ENCODE measurements at places on chromosomes 3 and 15. TPM values are rescaled to one million over a fixed set of nuclear protein-coding genes. Genes with fewer than 3 reads are reported as not detected.

The CPOX gene
- 5.8 TPM for polyA plus RNA-seq

The ZNF501 gene
- 1.4 TPM for polyA plus RNA-seq

The C3orf22 gene
- not detected for polyA plus RNA-seq

The LAMB2 gene
- polyA plus RNA-seq, result 123 TPM

The PAK6 gene
- 1.1 TPM for polyA plus RNA-seq

The PCYT1A gene
- 28.4 TPM for polyA plus RNA-seq

The FBXL2 gene
- polyA plus RNA-seq, result 0.31 TPM

The TMEM158 gene
- 15.7 TPM for polyA plus RNA-seq

The GOLGA8R gene
- polyA plus RNA-seq, result 0.62 TPM

The CHRNA7 gene
- 0.35 TPM for polyA plus RNA-seq

The NOX5 gene
- polyA plus RNA-seq, result not detected

The RARRES1 gene
- polyA plus RNA-seq, result 0.69 TPM

The GNL3 gene
- polyA plus RNA-seq, result 80.6 TPM

The NANOGP8 gene
- 0.07 TPM for polyA plus RNA-seq

- DNase-seq, result no peak
These were observed 115.7 kb upstream of the TSPAN3 start for GRCh38 chr15:77186594-77187011.

DNA sequence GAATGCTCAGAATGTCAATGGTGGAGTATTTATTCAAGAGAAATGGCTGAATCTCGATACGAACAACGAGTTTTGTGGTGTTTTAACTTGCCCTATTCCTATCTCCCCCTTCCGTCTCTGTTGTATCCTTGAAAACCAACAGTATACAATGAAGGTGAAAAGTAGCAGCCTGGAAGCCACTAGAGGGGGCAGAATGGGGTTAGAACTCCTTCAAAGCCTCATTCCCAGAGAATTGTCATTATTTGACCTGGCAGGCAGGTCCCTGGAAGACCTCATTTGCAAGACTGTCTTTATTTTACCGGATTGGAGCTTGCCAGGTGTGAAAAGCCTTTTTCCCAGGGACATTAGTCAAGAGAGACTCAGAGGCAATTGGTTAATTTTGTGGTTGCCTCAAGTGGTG, 139.4 kb downstream of the LRRC28 start:
- DNase-seq, result no peak

DNA sequence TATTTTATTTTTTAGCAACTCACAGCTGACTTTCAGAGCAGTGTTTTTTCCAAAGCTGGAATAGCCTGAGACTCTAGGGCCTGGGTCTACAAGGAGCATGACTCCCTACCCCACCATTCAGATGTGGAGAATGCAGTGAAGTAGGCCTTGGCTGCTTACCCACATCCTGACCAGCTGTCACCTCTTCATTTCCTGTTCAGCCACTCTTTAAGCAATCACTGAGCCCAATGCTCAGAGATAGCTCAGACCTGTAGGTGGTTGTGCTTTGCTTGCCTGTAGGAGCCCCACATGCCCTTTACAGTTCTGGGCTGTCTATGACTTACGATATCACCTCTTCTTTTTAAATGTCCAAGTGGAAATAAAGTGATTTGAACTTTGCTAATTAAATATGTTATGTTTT, 148.1 kb downstream of the NEK11 start:
- DNase-seq, result no peak

- DNase-seq, result no peak
These were observed 47.2 kb downstream of the TSC22D2 start for GRCh38 chr3:150455341-150455740.

DNA sequence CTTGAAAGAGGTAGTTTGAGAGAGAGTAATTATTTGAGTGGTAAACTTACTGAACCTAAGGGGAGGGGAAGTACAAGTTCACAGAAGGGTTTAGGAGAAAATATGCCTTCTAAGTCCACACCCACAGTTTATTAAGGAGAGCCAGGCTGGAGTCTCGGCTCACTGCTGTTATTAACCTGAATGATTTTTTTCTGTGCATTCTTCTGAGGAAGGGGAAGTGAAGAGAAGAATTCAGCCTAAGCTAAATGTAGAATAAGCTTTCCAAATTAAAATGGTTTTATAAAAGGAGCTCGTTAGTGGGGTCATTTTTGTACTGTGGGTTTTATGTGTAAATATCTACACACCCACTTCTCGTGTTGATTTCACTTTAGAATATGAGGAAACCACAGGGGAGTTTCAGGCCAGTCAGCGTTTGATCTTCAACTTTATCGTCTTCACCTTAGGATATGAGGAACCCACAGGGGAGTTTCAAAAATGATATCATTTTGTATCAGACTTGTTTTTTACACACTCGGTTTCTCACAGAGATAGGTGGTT, 1.5 kb downstream of the WHAMM start:
- DNase-seq, result no peak

DNA sequence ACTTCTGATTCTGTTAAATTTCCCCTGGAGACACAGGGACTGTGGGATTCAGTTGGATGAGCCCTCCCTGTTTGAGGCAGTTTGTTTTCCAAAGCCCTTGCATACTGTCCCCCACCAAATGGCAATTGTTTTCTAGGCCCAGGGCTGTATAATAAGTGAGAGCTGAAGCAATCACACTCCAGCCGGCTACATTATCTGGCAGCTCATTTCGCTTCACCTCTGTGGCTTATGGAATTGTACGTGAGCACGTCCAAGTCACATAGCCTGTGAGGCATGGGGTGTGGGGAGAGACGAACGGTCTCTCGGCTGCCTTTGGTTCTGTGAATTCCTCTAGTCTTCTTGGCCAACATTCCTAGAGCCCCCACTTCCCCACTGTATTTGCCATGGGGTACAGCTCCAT, 10.7 kb downstream of the RBP2 start:
- no peak for DNase-seq

DNA sequence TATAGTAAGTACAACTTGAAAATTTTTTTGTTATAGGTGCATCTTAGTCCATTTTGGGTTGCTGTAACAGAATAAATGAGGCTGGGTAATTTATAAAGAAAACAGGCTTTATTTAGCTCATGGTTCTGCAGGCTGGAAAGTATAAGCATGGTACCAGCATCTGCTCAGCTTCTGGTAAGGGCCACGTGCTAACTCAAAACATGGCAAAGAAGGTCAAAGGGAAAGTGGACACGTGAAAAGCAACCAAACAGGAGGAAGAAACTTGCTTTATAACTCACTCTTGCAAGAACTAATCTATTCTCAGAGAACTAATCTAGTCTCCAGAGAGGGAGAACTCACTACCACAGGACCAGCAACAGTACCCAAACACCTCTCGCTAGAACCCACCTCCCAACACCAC, 9.1 kb downstream of the HDGFL3 start:
- DNase-seq, result no peak

DNA sequence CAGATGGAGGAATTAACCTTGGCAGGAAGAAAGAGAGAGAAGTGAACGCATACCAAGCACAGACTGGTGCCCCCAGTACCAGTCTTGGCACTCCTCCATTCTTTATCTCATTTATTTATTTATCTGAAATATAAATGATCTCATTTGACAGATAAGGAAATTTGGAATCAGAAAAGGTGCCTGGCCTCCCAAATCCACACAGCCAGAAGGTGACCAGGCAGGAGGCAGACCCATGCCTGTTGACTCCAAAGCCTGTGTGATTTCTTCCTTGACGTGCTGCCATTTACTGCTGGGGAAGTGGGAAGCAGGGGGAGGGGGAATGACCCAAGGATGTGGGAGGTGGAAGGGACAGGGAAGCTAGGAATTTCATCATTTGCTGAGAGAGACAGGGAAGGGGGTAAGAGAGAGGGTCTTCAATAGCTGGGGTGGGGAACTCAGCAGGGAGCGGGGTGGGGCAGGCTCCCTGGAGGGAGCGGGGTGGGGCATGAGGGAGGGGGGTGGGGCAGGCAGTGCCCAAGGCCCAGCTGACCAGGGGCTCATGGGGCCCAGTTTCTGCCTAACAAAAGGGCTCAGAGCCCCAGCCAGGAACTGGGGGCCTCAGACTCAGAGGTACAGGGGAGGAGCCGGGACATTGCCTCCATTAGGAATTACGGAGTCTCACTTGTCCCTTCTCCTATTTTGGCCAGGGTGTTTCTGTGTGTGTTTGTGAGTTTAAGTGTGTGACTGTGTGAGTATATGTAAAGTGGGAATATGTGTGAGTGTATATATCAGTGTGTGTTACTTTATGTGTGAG, 63.0 kb downstream of the MINAR1 start:
- no peak for DNase-seq

DNA sequence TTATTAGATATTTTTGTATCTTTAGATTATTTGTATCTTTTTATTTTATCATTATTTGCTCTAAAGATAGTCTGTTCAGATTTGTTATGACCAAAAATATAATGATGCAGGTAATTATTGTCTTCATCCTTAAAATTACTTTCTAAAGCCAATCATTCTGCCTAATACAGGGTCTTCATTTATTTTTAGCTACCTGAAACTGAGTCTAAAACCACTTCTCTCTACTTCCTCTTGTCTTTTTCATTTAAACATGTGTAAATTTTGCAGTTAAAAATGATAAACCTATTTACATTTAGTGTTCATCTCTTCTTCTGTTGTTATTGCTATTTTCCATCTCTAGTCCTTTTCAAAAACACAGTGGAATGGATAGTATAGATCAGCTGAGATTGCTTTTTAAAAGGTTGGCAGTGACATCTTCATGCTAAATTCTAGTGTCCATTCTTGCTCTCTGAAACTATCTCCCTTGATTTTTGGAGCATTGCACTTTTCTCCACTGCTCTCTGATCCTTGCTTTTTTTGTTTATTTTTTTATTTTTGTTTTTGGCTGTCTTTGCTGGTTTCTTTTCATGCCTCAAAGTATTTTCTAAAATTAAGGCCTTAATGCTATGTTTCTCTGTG, 91.8 kb downstream of the UBE2E2 start:
- no peak for DNase-seq

GRCh38 chr3:126146525-126147146, 33.8 kb downstream of the ALDH1L1 start:
- no peak for DNase-seq

- no peak for DNase-seq
These were observed 272.2 kb upstream of the NR2E3 start for GRCh38 chr15:71538181-71538580.

GRCh38 chr15:84960391-84961113, 21.1 kb upstream of the PDE8A start:
- DNase-seq, result no peak

- DNase-seq, result no peak
These were observed 116.7 kb upstream of the PRTG start for GRCh38 chr15:55859681-55860080.

DNA sequence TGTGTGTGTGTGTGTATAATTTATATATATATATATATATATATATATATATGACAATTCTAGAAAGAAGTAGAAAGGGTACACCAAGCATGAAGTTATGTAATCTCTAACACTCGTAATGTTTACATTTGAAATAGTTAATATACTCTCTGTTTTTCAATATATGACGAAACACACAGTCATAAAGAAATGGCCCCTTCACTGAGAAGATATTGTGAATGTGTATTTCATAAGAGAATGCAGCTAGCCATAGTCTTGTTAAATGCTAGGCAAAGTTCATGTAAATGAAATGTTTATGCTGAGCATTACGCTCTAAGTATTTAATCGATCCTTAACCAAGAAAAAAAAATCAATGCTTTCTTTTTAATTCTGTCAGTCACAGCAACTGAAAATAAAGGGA, 154.7 kb upstream of the TSPAN3 start:
- DNase-seq, result no peak

- no peak for DNase-seq
These were observed 2.3 kb downstream of the C3orf70 start for GRCh38 chr3:185150561-185150960.

- no peak for DNase-seq
These were observed 47.8 kb upstream of the NDN start for GRCh38 chr15:23734862-23735261.

GRCh38 chr15:64464276-64465005, 4.1 kb downstream of the ZNF609 start:
- no peak for DNase-seq

DNA sequence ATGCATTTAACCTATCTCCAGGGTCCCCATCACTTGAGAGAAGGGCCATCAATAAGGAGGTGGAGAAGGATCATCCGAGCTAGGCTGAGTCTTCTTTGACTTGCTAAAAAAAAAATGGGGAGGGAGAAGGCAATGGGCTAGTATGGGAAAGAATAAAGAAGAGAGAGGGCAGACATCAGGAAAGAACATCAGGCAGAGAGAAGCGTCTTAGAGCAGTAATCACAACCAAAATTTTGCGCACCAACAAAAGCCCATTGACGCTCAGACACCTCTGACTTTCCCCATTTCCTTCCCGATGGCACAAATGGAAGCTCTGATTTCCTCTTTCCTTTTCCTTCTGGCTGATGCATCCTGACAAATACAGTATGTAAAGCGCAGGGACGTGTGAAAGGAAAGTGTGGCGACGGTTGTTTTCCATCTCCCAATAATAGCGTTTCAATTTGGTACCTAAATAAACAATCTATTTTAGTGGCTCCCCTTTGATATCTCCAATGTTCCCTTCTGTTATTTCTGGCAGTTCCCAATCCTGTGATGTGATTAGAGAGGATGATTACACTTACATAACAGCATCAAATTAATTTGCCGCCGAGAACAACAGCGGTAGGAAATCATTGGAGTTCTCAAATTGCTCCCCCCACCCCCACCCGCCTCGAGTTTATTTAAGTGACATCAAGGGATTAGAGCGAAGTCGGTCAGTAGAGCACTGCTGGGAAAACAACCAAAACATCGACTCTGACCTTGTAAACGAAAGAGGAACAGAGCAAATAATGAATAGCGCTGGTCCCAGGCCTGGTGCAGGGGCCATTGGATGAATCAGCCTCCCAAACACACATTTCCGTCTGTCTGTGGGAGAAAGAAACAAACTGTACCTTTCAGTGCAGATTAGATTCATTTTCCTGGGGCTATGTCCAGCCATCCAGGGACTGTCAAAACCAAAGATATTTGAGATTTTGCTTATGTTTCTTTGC, 273.3 kb upstream of the ICE2 start:
- peak; percentile 27 for DNase-seq

GRCh38 chr3:36011791-36012190, 368.5 kb upstream of the STAC start:
- DNase-seq, result no peak

- no peak for DNase-seq
These were observed 41.5 kb downstream of the STRIT1 start for GRCh38 chr3:155252021-155252420.
